Fibroblast of villous mesenchyme (primary cell): ENCODE measurements at places on chromosomes 2 and 18. TPM values are rescaled to one million over a fixed set of nuclear protein-coding genes. Genes with fewer than 3 reads are reported as not detected.

DNA sequence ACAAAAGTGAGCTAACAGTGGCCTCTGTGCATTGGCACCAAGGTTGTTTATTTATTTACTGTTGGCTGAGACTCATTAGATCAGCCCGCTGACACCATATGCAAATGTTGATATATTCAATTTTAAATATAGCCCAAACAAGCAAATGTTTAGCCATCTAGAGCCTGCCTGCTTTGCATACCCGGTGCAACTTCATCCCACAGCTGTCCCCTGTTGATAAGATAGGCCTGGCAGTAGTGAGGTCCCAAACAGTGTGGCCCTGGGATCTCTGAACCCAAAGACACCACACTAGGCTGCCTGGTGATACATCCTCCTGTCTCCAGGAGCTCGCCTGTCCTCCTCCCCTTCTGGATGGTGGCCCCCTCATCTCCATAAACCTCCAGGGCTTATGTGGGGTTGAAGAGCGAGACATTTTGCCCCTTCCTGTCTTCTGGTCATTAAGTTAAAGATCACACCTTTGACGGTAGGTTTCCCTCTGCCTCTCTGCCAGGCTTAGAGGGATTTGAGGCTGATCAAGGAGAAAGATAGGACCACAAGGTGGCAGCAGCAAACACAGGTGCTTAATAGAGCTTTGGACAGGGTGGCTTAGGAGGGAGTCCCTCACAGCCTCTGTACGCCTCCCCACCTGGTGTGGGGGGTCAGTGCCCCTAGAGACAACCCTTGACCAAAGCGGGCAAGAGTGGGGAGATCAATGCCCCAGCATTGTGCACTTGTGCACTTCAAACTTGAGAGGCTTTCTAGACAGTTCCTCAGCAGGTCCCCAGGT, 23.7 kb upstream of the MYO5B start:
- DNase-seq, result peak; percentile 32

- no peak for DNase-seq
These were observed 23.5 kb upstream of the LAPTM4A start for GRCh38 chr2:20074901-20075300.

NT5DC4 gene
- not detected in 2 replicates for total RNA-seq

PCGF1 gene
- total RNA-seq, result 21.6 and 23.7 TPM in 2 replicates

DNA sequence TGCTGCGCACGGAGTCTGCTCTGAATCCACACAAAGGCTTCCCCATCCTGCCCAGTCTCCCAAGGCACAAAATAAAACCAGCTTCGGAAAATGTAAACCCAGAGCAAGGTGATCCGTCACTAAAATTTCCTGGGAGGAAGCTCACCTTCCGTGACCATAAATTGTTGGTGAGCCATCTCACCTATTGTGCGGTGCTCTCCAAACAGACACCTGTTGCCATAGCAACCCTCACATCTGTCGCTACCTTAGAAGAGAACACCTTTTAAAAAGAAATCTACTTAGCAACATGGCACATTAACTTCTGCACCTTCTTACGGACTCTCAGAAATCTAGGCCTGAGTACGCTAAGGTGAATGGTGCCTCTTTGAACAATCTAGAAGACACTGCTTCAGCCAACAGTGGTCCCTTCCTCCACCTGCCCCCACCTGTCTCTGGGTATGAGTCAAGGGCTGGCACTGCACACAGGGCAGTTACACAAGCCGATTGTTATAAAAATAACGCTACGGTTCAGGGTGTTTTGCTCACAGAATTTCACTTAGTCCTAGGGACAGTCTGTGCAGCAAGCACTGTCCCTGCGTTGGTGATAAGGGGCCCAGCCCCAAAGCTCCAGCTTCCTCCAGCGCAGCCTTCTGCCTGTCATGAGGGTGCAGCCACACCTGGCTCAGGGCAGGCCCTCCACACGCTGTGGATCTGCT, 114.9 kb upstream of the ID2 start:
- DNase-seq, result no peak

CFC1 gene
- not detected in 2 replicates for total RNA-seq

- peak; percentile 90 for DNase-seq
These were observed 1355.5 kb downstream of the SUCLG1 start for GRCh38 chr2:83103613-83104012.

DNA sequence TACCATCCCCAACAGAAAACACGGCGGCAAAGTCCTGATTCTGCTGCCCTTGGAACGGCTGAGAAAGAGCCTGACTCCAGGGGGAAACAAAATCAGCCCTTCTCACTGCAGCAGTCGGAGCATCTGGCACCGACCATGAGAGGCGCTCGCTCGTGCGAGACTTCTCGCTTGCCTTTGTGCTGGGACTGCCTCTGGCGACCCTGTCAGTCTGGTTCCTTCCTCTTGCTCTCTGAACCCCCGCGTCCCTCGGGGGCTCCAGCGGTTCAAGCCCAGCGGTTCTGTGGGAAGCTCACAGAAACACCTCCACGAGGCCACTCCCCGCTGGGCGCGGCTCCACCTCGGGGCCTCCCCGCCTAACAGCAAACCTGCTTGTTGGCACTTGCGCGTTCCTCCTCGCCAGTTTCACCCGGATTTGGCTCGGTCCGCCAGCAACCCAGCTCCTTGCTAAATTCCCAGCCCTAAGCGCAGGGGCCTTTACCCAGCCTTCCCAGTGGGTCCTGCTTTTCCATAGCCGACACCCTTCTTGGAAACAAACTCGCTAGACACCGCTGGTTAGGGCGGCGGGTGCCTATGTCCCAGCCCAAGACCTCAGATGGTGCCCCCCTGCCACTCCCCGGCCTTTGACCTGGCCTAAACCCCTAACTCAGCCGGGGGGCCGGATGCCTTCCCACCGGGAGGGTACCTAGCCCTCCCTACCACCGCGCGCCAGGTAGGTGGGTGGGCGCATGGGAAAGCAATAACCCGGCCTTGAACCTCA, 2.2 kb downstream of the RND3 start:
- DNase-seq, result peak; percentile 67

CLEC4F gene
- total RNA-seq, result not detected in 2 replicates

GRCh38 chr2:54384301-54385203, 71.6 kb upstream of the SPTBN1 start:
- no peak for DNase-seq

- no peak for DNase-seq
These were observed 70.0 kb upstream of the SP3 start for GRCh38 chr2:174035117-174035635.

TOGARAM2 gene
- total RNA-seq, result under 0.01 and 0.43 TPM in 2 replicates

DNA sequence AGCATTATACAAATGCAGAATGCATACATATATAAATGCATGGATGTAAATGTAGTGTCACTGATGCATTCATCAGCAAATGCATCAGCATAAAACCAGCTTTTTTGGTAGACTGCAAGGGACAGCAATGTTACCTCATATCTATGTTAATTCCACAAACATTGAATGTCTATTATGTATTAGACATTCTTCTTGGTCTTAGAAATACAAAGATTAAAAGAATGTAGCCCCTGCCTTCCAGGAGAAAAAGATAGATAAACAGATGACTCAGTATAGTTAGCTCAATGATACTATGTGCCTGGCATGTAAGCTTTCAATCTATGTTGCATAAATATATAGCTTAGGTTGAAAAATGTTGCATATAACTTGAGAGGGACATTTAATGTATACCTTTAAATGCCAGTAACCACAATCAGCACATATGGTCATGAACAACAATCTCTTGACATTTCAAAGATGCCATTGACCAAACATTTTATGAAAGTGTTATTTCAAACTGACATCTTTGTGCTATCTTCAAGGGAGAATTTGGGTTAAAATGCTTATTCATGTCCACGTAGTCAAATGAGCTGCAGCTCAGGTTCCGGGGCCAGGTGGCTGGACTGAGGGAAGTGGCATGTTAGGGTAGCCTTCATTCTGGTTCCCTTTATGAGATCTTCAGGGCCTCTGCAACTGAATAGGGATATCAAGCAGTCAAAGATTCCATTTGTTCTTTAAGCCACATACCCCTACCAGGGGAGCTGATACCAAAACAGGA, 45.2 kb upstream of the GCG start:
- DNase-seq, result peak; percentile 41

DNA sequence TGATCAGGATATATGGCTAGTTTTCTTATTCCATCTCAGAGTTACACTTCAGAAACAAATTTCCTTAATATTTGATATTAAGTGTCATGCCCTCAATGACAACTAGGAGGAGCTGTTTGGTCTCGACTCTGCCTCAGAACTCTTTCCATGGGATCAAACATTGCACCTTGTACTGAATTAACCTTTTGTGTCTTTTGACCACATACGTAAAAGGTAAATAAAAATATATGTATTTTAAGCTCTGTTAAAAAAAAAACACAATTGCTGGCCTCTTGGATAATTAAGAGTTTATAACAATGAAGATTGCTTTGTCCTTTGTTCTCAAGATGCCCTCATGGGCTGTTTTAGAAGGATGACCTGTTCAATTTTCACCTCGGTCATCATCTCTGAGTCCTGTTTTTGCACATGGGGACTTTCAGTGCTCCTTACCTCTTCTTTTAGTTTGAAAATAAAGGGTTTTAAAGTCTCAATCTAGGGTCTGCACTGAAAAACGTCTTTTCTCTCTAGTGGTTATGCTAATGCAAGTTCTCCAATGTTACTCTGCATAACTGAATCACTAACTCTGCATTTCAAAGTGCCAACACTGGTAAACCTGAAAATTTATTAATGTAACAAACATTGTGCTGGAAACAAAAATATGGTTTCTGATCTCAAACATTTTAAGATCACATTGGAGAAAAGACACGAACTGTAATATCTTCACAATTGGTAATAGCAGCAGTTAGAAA, 18.8 kb upstream of the FN1 start:
- peak; percentile 55 for DNase-seq

GALNT14 gene
- under 0.01 TPM in 1 of 2 replicates, not detected in the other for total RNA-seq

DNA sequence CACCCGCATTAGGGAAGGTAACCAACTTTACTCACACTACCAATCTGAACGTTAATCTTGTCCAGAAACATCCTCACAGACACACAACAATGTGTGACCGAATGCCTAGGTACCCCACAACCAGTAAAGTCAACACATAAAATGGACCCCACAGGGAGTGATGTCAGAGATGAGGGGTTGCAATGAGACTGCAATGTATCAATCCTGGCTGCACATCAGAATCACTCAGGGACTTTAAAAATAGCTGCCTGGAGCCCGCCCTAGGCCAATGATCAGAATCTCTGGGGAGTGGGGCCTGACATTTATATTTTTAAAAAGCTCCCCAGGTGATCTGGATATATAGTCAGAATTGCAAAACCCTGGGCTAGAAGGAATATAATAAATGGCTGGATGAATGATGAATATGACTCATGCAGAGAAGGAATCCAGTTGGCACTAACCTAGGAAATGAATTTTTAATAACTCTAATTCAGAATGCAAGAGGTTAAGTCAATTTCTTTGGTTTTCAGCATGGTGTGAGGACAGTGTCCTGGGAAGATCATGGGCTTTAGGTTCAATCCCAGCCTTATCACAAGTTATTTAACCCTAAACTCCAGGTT, 92.8 kb downstream of the COLEC12 start:
- no peak for DNase-seq

DNA sequence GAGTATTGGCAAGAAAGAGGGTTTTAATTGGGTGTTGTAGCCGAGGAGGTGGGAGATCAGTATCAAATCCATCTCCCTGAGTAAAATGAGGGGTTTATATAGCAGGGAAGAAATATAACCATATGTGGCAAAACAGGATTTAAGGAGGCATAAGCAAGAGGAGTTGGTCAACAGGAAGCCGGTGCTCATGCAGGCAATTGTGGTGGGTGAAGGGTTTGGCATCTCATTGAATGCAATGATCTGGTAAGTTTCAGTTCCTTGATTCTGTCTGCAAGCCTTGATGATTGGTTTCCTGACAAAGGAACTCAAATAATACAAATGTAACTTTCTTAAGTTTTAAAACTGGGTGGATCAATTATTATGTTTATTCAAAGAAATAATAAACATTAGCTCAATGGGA, 564.4 kb upstream of the LINC00305 start:
- no peak for DNase-seq

- no peak for DNase-seq
These were observed 386.3 kb upstream of the MYT1L start for GRCh38 chr2:2717406-2717805.

SYT4 gene
- total RNA-seq, result not detected in 2 replicates

DNA sequence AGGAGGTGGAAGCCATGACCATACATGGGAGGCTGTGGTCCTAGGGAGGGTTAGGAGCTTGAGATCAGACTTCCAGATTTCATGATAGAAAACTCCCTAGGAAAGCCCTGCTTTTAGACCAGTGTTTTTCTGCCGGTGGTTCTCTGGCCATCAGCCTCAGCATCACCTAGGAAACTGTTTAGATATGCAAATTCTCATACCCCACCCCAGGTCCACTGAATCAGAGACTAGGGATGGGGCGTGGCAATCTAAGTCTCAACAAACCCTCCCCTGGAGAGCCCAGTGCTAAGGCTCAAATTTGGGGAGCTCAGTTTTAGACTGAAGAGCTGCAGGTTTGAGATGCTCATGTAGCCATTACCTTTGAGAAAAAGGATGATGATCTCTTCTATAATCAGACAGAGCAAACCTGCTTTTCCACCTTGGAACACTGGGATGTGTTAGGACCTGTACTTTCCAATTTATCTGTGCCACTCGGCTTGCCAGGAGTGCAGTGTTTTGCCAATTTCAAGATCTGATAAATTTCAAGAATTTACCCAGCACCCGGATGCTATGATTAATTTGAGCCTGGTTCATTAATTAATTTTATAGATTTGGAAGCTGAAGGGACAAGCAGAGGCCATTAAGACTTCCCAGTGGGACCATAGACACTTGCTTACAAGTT, 31.5 kb upstream of the LYPD6B start:
- no peak for DNase-seq

DNA sequence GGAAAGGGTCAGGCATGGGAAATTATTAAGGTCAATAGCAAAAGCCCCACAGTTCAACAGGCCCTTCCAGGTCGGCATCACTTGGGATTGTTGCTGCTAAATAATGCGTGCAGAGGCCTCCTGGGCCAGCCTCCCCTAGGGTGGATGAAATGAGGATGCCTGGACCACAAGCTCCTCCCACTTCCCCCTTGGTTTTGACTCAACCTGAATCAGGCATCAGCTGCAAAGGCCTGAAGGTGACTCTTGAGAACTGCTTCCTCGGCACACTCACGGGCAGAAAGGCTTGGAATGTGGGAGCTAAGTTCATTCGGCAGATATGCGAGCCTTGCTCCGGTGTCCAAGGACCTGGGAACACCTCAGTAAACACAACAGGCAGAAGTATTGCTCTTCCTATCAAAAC, 69.3 kb downstream of the MBP start:
- no peak for DNase-seq

DNA sequence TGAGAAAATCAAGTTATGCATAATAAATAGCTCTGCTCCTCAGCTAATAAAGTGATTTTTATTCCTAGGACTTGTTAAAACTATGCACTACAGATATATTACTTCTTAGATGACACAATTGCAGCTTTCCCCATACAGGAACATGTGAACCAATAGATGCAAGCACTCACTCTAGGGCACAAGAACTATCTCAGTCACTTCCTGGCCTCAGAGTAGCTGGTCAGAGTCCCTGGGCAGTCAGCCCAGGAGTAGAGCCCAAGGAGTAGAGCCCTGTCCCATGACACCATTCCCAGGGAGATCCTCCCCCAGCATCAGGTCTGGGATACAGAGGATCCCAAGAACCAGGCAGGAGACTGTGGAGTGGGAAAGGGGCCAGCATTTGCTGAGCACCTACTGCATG, 2.7 kb downstream of the TNS1 start:
- DNase-seq, result peak; percentile 78

- no peak for DNase-seq
These were observed 66.1 kb downstream of the NPAS2 start for GRCh38 chr2:100886085-100886484.

- DNase-seq, result no peak
These were observed 89.8 kb upstream of the ACKR3 start for GRCh38 chr2:236479814-236480213.

- DNase-seq, result no peak
These were observed 98.1 kb downstream of the RNF144A start for GRCh38 chr2:7015007-7015950.

GRCh38 chr2:214135966-214136365, 274.9 kb upstream of the VWC2L start:
- DNase-seq, result no peak
